ENCODE measurements at places on chromosomes 1 and 21.

DNA sequence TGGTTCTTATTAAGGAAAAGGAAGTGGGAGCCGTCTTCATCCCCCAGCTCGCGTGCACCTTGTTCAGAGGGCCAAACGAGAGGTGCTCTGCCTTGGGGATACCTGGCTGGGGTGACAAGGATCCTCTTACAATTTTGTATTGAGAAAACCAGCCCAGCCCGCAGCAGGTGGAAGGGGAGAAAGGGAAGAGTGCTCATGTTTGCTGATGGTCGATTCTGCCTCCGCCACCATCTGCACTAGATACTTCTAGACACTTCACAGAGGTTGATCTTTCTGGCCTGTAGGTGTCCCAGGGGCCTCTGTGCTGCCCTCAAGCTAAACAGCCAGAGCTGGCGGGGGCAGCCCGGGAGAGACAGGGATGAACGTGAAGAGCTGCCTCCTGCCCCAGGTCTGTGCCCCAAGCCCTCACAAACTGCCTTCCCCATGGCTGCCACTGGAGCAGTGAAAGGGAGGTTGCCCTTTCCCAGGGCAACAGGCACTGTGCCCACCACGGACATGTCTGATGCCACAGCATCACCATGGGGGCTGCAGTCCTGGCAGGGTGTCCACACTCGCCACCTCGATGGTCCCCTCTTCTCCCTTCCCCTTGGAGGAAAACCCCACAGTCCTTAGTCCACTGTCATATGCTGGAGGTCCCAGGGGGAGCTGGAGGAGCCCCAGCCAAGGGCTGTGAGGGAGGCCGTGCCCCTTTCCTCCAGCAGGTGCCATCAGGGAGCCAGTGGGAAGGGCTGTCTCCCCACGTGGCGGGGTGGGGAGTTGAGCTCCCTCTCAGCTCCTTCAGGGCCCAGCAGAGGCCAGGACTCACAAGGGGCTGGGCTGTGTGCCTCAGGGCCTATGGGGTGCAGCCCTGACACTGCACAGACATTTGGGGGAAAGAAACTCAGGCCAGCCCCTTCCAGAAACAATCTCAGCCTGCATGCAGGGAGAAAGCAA, 8.1 kb downstream of the ADPRS start:
- no peak for DNase-seq

DNA sequence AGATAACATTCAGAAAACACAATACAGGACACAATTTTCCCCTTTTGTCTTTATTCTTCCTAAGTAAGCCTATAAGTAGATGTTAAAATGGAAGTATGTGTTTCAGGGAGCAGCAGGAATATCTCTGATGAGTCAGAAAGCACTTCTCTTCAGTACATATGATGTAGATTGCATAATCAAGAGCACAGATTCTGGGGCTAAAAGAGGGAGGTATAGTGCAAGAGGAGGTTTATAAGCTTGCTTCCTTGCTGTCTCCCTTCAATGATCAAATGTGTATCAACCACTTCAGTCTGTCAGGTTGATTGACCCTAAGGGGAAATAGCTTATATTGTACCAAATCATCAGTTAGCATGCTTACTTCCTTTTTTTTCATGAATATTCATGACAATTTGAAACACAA, 822.8 kb downstream of the BRINP3 start:
- DNase-seq = no peak

DNA sequence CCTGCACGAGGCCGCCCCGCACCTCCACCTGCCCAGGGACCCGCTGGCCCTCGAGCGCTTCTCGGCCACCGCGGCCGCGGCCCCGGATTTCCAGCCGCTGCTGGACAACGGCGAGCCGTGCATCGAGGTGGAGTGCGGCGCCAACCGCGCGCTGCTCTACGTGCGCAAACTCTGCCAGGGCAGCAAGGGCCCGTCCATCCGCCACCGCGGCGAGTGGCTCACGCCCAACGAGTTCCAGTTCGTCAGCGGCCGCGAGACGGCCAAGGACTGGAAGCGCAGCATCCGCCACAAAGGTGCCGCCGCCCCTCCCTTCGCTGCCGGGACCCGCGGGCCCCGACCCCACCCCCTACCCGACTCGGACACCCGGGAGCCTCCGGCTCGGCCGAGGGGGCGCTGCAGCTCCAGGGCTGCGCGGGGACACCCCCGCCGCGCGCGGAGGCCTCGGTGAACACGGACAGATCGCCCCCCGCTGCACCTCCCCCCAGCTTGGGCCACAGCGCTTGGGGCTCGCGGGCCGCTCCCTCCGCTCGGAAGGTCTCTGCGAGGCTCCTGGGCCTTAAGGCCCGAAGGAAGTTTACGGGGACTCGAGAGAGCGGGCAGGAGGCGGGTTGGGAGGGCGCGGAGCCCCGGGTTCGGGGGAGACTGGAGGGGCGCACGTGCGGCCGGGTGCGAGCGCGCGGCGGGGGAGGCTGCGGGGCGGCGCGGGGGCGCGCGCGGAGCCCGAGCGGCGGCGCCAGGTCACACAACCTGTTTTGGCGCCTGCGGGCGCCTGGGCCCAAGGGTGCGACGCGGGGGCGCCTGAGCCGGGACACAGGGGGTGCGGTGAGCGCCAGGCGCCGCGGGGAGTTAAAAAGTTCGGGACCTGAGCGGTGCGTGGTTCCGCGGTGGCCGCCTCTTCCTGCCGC, 1.2 kb downstream of the SAMD11 start:
- DNase-seq = no peak

DNA sequence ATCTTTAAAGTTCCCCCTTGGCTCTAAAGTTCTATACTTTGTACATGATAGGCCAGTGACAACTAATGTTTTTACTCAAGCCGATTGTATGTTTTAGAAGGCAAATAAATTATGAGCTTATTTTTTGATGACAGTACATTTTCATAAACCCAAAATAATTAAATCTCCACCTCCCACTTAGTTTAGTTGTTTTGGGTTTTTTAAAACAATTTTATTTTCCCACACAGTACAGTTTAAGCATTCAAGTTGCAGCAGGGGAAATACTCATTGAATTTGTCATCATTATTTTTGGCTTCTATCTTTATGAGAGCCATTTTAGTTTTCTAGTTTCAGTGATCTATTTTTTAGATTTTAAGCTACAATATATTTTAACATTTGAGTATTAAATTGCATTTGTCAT, 93.6 kb downstream of the OLFML2B start:
- no peak for DNase-seq

DNA sequence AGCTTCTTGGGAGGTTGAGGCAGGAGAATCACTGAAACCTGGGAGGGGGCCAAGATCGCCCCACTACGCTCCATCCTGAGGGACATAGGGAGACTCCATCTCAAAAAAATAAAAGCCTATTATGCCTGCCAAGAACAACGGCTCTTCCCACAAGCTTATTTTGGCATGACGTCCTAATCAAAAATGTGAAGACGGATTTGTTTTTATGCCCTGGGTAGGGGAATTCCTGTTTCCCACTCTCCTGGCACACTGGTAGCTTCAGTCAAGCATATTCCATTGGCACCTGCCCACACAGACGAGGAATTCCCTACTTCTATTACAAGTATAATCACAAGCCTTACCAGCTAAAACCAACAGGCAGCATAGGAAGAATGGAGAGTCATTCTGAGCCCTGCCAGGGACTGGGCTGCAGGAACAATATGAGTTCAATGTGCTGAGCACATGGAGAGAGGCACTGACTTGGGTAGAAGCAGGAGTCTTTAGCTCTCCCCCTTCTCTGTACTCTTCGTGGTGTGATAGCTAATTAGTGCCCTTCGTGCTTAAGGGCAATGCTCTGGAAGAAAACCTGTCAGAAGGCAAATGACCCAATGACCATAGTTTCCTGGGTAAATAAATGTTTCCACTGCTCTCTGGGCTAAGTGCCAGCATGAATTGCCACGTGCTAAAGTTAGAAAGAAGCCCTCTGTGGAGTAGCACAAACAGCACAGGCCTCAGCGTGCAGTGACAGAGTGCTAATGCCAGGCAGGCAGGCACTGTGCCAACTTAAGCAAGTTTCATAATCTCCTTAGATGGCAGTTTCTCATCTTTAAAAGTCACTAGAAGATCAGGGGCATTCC, 16.8 kb downstream of the TNFSF4 start:
- DNase-seq = peak; percentile 81

GRCh38 chr21:39713905-39714304, 31.1 kb upstream of the IGSF5 start:
- no peak for DNase-seq

DNA sequence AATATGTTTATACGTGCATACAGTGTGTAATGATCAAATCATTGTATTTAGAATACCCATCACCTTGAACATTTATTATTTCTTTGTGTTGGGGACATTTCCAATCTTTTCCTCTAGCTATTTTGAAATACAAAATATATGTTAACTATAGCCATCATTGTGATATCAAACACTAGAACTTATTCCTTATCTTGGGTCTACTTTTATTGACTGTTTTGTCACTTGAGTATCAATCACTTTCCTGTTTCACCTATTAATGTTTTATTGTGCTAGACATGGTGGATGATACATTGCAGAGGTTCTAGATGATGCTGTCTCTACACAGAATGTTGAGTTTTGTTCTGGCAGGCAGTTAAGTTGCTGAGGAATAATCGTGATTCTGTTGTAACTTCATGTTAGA, 45.9 kb downstream of the STXBP3 start:
- no peak for DNase-seq

DNA sequence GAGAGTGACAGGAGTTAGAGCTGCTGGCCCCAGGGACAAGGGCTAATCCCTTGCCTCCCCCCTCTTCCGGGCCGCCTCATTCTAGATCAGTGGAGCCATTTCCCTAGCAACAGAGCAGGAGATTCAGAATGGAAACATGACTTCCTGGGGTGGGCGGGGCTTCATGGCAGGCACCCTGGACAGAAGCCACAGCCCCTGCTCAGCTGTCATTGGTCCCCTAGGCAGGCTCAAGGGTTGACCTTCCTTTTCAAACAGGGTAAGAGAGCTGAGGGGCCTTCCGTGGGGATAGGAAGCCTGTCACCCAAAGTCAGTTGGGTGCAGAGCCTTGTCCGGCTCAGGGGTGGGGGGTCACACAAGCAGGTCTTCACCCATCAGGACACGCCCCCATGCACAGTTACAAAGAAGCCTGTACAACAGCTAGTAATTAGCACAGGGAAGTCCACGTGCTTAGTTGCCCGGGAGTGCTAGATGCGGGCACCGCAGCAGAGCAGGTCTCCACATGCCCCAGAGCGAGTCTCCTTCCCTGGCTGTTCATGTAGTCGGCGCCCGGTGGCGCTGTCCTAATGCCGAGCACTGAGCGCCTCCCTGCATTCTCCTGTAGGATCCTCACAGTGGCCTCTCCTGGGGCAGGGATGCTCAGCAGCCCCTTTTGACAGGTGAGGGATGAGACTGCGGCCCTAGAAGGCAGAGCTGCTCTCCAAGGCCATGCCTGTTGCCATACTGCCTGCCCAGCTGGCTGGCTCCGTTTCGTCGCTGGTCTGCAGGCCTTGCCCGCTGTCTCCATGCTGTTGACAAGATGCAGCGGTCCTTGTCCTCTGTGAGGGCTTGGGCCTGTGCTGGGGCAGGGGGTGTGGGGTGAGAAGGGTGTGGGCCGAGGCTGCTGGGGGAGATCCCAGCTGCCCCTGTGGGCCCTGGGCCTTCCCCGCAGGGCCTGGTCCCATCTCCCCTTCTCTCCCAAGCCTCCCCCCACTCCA, 5.1 kb downstream of the TMEM201 start:
- no peak for DNase-seq

- no peak for DNase-seq
Measured at GRCh38 chr1:145707183-145707867, at the start of gene PDZK1. Gene PDZK1, minus strand, starts transcription at chr1:145707368. Its CDS starts 19,347 bp downstream, at chr1:145688021.

DNA sequence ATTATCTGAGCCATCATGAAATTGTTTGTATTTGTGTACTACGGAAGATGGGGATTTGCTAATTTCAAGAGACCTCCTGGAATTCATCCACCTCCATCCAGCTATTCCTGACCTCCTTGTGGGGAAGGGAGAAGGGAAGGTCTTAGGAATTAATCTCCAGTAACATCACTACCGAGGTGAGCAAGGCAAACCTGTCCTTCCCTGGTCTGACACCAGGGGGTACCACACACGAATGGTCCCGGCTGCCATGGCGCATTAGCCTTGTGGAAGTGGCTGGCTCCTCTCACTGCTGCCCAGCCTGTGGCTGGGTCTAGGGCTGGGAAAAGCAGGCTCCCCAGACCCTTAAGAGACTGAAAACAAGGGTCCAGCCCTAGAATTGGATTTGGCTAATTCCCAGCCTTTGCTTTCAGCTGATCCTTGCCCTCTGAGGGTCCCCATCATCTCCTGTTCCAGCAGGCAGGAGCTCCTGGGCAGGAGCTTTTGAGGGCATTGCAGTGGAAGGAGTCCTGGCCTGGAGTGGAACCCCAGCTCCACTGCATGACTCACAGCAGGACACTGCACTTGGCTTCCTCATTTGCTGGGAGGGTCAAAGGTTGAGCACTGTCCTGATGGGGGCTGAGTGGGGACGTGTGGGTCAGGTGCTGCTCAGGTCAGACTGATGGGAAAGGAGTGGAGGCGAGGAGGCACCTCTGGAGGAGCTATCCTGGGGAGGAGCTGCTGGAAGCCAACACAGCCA, 34.8 kb downstream of the RIMS3 start:
- DNase-seq = no peak

GRCh38 chr1:233998891-233999290, 94.4 kb downstream of the SLC35F3 start:
- DNase-seq = no peak

GRCh38 chr1:209879539-209879938, 51.8 kb downstream of the UTP25 start:
- DNase-seq = no peak

GRCh38 chr1:110548381-110548780, 29.4 kb upstream of the KCNA10 start:
- DNase-seq = no peak

- DNase-seq = no peak
Measured at GRCh38 chr1:3249231-3249630, 180.2 kb downstream of the PRDM16 start.

- no peak for DNase-seq
Measured at GRCh38 chr1:115677565-115677964, 35.8 kb downstream of the VANGL1 start.

DNA sequence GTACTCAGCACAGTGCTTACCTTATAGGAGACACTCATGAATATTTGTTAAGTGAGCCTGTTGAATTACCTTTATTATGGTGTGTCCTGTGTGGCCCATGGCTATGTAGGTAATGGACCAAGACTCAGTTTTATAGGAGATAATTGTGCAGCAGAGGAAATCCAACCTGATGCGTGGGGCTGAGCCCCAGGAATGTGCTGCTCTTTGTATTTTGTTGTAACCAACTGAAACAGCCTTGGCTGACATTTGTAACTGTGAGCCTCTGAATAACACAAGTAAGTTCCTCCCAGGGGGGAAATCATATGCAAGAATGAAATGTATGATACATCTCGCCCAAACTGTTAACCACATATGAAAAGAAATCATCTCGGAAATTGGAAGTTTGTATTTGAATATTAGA, 364.2 kb upstream of the ZP4 start:
- no peak for DNase-seq

- DNase-seq = no peak
Measured at GRCh38 chr1:52153010-52153409, 11.1 kb downstream of the ZFYVE9 start.

DNA sequence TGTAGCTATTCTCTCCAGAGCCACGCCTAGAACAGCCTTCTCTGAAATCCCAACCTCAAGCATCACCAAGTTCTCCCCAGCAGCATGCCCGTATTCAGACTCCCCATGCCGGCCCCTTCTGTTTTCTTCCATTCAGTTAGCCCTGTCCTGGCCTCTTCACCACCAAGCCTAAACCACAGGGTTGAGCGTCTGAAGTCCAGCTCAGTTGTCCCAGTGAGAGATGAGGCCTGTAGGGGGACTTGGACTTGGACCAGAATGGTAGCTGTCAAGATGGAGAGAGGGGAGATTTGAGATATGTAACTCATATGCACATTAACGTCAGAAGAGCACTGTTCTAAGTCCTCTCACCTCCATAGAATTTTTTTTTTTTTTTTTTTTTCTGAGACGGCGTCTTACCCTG, 5.5 kb upstream of the TMEM54 start:
- no peak for DNase-seq
